ENCODE measurements at places on chromosomes 3 and 15.

DNA sequence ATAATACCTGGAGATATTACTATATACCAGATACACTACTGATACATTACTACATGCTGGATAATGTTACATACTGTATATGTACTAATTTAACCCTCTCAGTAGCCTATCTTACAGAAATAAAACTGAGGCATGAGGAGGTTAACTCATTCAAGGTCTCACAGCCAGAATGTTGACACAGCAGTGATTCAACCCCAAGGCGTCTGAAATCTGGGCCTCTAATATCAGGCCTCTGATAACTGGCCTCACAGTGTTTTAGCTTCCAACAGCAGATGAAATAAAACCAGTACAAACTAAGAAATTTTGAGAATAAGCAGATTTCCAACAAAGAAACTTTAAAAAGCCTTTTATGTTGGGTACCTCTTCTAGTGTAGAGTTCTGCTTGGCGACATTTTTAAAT is 23.4 kb downstream of the DZIP1L start:
- DNase-seq: no peak

GRCh38 chr15:23758891-23759290 is 71.8 kb upstream of the NDN start:
- DNase-seq: no peak

- DNase-seq: no peak
Observed at GRCh38 chr3:108505811-108506210, 4.6 kb downstream of the MYH15 start.

DNA sequence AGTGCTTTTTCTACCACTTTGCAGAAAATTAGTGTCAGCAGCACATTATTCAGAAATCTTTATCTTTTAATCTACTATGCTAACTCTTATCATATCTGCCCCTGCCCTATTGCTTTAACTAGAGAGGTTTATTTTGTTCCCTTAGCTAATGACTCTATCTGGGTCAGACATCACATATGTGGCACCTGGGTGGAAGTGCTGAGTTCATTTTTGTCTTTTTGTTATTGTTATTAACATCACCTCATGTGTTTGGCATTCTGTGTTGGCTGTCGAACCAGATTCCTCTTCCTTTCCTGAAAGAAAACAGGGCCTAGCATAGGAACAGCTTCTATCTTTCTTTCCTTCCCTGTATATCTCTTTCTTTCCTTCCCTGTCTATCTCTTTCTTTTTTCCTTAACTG is 100.7 kb downstream of the RBMS3 start:
- DNase-seq: no peak

- DNase-seq: peak; percentile 32
Observed at GRCh38 chr15:69591905-69592508, 139.4 kb downstream of the RPLP1 start.

- DNase-seq: no peak
Observed at GRCh38 chr3:69212411-69213160, 90.2 kb upstream of the LMOD3 start.

GRCh38 chr3:12294885-12295580 is 6.2 kb downstream of the PPARG start:
- no peak for DNase-seq

- peak; percentile 70 for DNase-seq
Observed at GRCh38 chr3:79019137-79019923, 748.5 kb downstream of the ROBO1 start.

- DNase-seq: no peak
Observed at GRCh38 chr3:190092250-190092649, 28.4 kb downstream of the P3H2 start.

DNA sequence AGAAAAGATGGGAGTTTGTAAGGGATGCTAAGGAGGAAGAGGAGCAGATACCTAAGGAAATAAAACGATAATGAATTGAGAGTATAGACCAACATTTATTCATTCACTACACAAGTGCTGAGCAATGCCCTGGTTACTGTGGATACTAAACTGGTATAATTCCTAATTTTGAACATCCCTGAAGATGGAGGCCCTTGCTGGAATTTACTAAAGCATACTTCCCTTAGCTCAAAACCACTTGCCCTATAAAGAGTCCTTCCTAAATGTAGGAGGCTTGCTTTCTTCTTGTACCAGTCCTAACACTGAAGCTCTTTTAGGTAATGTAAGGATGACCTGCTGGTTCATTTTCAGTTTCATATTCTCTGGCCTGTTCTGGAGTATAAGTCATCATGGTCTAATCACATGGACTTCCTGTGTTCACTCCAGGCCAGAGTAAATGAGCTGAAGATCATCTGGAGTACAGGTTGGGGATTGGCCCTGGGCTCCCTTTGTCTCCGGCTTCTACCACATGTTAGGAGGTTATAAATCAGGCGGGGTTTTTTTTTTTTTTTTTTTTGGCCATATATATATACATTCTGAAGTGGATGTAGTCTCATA is 40.1 kb upstream of the MTMR10 start:
- no peak for DNase-seq

GRCh38 chr3:77204788-77205187 is 164.9 kb downstream of the ROBO2 start:
- DNase-seq: no peak

GRCh38 chr3:173138026-173138425 is 3.0 kb downstream of the SPATA16 start:
- no peak for DNase-seq

DNA sequence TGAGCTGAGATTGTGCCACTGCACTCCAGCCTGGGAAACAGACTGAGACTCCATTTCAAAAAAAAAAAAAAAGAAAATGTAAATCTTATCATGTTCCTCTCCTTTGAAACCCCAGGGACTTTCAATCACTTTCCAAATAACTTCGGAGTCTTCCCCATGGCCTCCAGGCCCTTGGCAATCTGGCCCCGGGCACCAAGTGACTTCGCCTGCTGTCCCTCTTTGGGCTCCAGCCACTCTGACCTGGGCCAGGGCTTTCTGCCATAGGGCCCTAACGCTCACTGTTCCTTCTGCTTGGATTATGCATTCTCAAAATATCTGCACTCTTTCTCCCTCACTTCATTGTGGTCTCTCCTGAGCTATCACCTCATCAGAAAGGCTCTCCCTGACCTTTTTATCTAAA is 260.9 kb downstream of the KLF13 start:
- DNase-seq: no peak

- DNase-seq: no peak
Observed at GRCh38 chr3:156617781-156618180, 56.6 kb upstream of the TIPARP start.

Data from NCI-H187 treated with DMSO at 0.1 percent for 48 hours (cell line).